ENCODE measurements at places on chromosomes 5 and 9.

DNA sequence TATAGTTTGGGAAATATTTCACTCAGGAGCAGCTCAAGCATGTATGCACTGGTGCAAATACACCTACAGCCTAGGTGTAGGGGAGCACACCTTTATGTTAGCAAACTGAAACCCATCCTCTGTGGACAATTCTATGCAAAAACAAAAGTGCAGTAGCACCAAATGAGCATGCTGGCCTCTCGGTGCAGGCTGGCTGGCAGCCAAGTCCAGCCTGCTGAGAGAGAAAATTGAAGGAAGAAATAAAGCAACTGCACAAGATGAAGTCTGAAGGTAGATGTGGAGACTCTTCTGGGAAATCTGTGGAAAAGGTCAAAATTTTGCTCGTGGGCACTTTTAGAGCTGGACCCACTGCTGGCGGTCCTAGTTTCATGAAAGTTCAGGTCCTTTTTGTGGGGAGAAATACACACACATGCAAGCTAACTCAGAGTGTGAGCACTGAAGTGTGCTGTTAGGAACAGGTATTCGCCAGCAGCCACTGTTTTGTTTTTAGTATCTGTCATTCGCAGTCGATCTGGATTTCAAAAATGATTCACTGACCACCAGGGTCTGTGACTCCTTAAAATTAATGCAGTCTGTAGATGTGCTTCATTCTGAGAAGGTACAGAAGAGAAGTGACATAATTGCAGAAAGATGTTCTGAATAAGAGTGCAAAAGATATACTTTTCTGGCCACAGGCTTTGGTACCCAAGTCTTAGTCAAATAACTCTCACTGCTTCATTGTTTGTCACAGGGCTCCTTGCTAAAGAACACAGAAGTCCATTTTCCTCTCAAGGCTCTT, 281.7 kb downstream of the PARP8 start:
- DNase-seq: no peak

- no peak for DNase-seq
Observed at GRCh38 chr9:114116126-114116747, 17.1 kb upstream of the KIF12 start.

DNA sequence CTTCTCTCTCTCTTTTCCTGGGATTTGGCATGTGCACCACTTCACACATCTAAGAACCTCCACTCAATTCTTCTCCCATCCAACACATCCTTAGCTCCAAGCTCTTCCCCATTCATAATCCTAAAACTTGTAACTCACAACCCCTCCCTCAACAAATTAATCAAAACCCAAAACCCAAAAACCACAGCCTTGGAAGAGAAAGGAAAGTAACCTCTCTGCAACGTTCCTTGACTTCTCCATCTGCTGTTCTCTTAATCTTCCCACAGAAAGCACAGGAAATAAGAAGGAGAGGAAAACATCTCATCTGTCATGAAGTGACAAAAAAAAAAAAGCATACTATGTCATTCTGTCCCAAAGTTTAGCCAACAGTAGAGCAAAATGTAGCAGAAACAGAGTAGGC, 66.2 kb downstream of the DRD1 start:
- DNase-seq: no peak

GRCh38 chr5:378301-378891, 56.9 kb downstream of the AHRR start:
- DNase-seq: no peak

- DNase-seq: no peak
Observed at GRCh38 chr9:126794441-126794840, 10.4 kb upstream of the ZBTB43 start.
